ENCODE measurements at places on chromosomes 4 and X.

DNA sequence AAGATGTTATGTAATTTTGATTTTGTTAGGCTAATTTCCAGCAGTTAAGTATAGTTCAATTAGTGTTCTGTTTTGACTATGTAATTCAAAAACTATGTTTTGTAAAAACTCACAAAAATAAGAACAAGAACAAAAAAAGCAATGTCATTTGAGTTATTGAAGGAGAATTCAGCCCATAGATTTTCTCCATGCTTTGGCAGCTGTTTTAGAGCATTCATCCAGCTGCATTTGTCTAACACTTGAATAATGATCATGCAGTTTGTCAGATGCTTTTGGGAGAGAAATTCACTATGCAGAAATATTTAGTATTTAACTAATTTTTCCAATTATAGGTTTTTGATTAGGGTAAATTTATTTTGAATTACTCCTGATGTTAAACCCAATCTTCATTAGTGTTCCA, 14.2 kb downstream of the CPE start:
- DNase-seq = no peak

DNA sequence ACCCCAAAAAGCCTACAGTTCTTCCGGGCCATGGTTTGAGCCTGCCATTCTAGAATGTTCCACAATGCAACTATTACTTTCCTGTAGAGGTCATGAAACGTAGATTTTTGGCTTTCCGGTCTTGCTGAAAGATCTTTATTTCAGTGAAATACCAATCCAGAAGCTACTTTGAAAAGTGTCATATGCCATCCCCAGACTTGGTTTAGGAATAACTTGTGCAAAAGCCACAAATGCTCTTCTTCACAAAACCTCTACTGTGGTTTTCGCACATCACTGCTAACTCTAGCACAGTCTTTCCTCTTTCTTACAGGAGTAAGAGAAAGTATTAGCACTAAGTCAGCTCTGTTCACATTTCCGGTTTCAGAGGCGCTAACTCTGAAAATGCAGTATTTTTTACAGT, 12.7 kb upstream of the CD40LG start:
- peak; percentile 76 for DNase-seq

GRCh38 chr4:140156529-140157171, 2.7 kb upstream of the MAML3 start:
- peak; percentile 30 for DNase-seq

- DNase-seq = no peak
Observed at GRCh38 chr4:172887959-172888358, 280.7 kb upstream of the GALNT7 start.
